ENCODE measurements at places on chromosomes 7 and 10. TPM values are rescaled to one million over a fixed set of nuclear protein-coding genes. Genes with fewer than 3 reads are reported as not detected.

OR2A5 gene
- not detected for total RNA-seq

GRCh38 chr10:129039406-129040370 is 427.4 kb upstream of the MGMT start:
- no peak for DNase-seq

KIF20B gene
- 6.2 TPM for total RNA-seq

DNA sequence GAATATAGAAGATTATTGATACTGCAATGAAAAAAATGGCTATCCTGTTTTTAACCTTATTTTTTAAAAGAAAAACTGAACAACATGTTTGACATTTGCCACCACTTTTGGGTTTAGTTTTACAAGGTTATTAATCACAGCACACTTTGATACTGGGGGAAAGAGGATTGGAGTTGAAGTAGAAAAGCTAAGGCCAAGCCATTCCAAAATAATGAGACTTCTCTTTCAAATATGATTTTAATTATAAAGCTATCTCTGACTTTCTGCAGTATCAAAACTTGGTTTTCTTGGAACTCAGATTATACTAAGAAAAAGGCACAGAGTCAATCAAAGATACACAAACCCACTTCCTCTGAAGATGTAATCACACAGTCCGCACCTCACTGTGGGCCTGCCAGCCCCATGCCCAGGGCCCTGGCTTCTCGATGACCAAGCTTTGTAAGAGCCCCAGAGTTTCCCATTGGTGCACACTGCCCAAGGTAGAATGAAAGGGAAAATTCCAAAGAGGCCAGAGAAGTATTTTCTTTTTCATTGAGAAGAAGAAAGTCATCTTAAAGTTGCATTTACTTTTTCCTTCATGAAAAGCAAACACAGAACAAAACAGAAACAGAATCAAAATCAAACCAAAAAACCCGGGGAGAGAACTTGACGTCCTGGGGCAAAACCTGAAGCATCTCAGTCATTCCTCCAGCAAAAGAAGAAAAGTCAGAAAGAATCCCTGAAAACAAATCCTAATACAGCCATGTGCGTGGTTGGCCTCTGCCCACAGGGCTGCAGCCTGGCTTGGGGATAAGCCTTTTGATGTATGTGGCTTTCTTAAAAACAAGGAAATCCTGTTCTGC is 187.7 kb upstream of the KLF6 start:
- no peak for DNase-seq

GRCh38 chr7:83732305-83732704 is 83.4 kb upstream of the SEMA3E start:
- no peak for DNase-seq

- no peak for DNase-seq
Observed at GRCh38 chr7:79778786-79779770, 325.6 kb upstream of the MAGI2 start.

GRCh38 chr7:35725280-35725680 is 30.3 kb upstream of the HERPUD2 start:
- DNase-seq: no peak

ASAH2B gene
- 2.1 TPM for total RNA-seq

DNA sequence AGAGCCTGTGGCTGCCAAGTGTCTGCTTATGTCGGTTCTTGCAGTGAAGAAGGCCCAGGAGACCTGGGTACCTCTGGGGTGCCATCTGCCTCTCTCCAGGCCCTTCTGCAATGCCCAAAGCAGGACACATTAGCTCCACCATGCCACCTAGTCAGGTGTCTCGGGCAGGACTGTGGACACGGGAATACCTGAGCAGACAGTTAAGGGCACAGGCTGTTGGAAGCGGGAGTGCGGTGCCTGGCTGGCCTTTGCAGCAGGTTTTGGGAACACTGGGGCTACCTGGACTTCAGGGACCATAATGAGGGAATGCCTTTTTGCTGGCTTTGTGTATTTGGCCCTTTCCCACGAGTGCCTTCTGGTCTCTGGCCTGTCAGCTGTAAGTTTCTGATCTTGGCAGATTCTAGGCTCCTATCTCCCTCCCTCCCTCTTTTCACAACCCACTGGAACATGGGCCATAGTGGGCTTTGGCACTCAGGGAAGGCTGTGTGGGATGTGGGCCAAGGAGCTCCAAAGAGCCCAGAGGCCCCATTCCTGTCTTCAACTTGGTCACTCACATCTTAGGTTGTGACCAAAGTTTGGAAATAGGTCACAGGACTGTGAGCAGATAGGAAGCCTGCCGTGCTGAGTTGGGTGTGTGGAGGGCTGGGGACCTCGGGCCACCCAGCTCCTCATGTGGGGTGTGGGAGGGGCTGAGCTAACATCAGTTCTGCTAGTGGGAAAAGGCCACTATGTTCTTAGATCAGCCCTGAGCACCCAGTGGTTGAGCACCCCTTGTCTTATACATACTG is 41.5 kb upstream of the CXCL12 start:
- no peak for DNase-seq

GRCh38 chr7:145088111-145088745 is 252.4 kb upstream of the TPK1 start:
- DNase-seq: no peak

DNA sequence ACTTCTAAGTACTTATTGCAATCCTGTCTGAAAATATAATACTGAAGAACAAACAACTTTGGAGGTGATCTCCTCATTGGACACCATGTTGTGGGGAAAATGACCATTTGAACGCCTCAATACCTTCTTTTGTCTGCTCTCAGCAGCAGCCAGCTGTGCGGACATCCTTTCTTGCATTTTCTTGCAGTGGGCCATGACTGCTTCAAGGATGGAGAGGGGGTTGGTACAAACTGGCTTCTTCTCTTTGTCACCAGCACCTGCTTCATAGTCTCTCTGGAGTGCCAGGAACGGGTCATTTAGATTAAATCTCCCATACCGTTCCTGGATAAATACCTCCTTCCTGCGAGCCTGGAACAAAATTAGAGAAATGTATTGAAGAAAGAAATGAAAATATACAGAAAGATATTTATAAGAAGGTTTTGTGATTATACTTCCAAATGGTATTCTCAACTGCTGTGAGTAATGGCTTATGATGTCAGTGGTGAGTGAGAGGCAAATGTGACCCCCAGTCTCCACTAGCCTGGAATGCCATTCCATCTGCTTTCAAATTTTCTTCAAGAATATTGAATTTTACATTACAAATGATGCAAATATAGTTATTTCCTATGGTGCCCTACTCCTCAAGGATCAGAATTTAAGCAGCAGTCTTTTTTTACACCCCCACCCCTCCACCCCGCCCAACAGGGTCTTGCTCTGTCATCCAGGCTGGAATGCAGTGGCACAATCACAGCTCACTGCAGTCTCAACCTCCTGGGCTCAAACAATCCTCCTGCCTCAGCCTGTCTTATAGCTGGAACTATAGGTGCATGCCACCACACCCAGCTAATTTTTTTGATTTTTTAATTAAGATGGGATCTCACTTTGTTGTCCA is 62.4 kb downstream of the CTTNBP2 start:
- no peak for DNase-seq

DNA sequence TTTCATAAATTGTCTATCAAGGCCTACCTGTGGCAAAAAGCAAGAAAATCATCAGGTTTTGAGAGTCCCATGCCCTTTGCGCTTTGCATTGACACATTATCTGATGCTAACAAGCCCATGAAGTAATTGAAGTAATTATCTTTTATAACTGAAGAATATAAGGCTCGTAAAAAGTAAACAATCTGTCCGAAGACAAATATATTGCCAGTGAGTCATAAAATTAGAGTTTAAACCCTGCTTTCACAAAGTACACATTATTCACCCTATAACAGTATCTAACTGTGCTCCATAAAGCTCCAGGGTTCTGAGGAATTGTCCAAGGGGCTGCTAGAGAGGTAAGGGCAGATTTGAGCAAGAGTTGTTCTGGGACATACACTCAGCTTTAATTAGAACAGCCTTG is 102.3 kb upstream of the PPP1R3A start:
- DNase-seq: no peak

DNA sequence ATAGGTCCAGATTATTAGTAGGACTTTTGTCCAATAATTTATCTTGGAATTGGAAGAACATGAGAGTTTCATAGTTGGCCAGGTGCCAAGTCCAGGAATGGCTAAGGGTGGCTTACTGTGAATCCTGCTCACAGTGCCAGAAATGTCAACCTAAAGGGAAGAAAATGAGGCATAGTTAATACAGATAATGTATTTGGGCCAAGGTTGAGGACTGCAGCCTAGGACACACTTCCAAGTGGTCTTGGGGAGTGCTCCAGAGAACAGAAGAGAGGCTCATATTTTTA is 78.2 kb downstream of the MAPK8 start:
- DNase-seq: no peak

- no peak for DNase-seq
Observed at GRCh38 chr10:108319434-108320222, 1155.1 kb upstream of the SORCS1 start.

- DNase-seq: no peak
Observed at GRCh38 chr10:12321641-12322040, 27.7 kb upstream of the CAMK1D start.

UPK3B gene
- 1.7 TPM for total RNA-seq

- DNase-seq: no peak
Observed at GRCh38 chr10:35335133-35336083, 901 bp upstream of the CCNY start.

GRCh38 chr7:114243646-114244045 is 171.0 kb upstream of the FOXP2 start:
- no peak for DNase-seq

DNA sequence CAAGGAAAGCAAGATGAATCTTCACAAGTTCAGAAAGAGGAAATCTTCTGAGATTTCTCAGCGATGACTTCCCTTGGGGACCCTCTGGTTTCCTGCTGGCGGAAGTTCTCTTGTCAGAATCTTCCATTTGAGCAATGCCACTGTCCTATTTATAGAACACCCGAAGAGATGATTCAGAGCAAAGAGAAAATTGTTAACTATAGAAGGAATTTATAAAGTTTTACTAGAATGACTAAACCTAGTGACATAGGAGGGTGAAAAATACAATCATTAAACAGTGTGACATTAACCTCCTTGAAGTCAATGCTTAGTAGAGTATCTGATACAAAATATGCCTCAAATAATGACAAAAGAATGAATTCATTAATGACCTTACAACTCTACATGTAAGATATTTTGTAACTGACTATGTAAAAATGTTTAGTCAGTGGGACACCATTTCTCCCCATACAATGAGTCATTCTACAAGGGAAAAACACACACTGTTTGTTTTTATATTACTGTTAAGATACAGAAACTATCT is 206.5 kb upstream of the CNTNAP2 start:
- DNase-seq: no peak

LRRN3 gene
- total RNA-seq: not detected

- DNase-seq: no peak
Observed at GRCh38 chr10:60384011-60384410, 5.7 kb downstream of the ANK3 start.

- DNase-seq: no peak
Observed at GRCh38 chr10:75611172-75611992, 180.0 kb downstream of the LRMDA start.

GRCh38 chr10:91549262-91549661 is 83.6 kb downstream of the PPP1R3C start:
- DNase-seq: no peak

GRCh38 chr7:47346377-47346914 is 235.5 kb downstream of the TNS3 start:
- DNase-seq: peak; percentile 83

GRCh38 chr7:19404912-19405329 is 259.7 kb upstream of the FERD3L start:
- DNase-seq: no peak

All from lower leg skin (tissue), 4 donors.